Inflammatory macrophage treated with lipopolysaccharide for 4 hours (primary cell): ENCODE measurements at places on chromosomes 4 and X.

- no peak for DNase-seq
Observed at GRCh38 chr4:152310257-152310656, 225.6 kb downstream of the FBXW7 start.

GRCh38 chr4:119046263-119046662, 89.4 kb upstream of the MYOZ2 start:
- DNase-seq: no peak

- no peak for DNase-seq
Observed at GRCh38 chrX:153520287-153520917, 3.0 kb downstream of the ATP2B3 start.

DNA sequence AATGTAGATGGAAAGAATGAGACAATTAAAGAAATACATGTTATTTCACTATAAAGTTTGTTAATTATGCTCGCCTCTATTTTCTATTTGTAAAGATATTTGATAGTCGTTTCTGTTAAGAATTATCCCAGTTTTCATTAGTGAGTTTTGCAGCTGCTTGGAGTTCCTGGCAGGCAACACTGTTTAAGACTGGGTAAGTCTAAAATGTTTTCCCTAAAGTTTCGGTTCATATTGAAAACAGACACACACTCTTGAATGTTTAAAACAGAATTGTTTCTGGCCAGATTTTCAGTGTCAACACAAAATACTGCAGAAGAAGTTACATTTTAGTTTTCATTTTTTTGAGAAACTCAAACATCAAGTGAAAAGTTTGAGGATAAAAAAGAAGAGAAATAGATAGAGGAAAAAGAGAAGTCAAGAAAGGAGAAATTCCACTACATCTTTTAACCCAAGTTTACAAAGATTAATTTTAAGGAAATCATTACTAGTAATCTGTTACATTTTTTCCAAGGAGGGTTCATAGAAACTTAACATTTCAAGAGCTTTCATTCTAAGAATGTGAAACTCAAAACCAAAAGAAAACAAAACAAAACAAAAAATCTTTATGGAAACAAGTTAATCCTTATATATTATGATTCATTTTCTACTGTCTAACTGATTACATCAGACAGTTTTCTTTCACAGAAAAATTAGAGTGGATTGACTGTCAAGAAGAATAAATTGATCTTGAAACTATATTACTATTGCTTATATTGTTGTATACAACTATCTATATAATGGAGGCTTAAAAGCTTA, 305.5 kb downstream of the FAT4 start:
- DNase-seq: no peak

DNA sequence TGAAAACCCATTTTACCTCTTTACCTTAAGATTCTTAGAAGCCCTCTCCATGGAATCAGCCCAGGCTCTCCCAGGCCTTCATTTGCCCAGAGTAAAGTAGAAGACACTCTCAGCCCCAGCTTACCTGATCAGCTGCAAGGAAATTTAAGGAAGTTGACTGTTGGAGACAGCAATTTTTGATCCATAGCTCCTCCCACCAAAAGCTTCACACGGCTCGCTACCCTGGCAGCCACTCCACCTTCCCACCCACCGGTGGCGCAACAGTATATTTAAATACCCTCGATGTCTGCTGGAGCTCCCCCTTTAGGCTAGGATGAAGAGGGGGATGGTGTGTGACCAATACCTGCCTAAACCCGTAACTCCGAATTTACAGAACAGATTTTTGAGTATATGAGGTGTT, 75.4 kb downstream of the MBNL3 start:
- no peak for DNase-seq

GRCh38 chrX:94204524-94204923, 530.5 kb downstream of the FAM133A start:
- DNase-seq: no peak

- no peak for DNase-seq
Observed at GRCh38 chrX:149830192-149830873, 48.6 kb downstream of the MAGEA9 start.

DNA sequence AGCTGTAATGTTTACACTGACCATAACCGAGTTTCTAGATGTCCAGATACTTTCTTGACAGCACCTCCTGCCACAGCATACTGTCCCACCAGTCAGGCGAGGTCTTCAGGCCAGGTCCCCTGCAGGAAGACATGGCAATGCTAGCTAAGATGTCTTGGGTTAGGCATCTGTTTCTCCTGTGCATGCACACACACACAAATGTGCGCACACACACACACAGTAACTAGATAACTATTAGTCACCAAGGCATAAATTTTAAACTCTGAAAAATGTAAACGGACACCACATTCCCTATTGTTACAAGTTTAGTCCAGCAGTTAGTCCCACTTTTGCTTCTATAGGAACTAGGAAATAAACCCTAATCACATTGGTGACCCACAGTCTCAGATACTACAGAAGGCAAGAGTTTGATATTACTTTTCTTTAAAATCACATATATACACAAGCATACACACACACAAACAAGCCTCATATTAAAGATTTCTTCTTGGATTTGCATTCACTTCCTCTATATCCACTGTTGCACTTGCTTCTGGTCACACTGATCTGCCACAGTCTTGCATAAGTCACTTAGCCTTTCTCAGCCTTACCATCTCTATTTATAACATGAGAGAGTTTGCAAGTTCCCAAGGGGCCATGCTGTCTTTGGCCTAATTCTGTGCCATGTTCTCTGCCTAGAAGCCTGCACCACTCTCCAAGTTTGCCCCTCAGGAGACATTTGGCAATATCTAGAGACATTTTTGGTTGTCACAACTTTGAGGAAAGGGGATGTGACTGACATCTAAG, 32.2 kb downstream of the IL21 start:
- peak; percentile 69 for DNase-seq

DNA sequence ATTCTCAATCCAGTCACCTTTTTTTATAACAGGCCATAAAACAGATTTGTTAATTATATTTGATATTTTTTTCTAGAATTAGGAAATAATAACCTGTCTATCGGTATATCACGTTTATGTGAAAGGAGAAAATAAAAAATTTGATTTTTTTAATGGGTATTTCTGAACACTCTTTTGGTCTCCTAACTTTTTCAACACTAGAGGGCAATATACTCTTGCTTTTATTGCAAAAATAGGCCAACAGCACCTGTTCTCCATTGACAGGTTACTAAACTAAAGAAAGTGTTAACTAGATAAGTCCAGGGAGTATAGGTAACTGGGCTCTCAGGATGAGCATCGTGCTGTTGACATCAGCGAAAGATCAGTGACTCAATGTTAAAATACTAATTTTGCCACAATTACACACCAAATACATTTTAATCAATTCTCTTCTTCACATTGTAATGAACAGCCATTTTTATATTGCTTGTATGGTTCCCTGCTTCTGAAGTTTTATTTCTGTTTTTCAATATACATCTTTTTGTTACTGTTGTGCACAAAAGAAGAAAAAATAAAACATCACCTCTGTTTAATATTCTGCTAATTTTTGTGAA, 22.8 kb downstream of the NDST4 start:
- DNase-seq: peak; percentile 30

DNA sequence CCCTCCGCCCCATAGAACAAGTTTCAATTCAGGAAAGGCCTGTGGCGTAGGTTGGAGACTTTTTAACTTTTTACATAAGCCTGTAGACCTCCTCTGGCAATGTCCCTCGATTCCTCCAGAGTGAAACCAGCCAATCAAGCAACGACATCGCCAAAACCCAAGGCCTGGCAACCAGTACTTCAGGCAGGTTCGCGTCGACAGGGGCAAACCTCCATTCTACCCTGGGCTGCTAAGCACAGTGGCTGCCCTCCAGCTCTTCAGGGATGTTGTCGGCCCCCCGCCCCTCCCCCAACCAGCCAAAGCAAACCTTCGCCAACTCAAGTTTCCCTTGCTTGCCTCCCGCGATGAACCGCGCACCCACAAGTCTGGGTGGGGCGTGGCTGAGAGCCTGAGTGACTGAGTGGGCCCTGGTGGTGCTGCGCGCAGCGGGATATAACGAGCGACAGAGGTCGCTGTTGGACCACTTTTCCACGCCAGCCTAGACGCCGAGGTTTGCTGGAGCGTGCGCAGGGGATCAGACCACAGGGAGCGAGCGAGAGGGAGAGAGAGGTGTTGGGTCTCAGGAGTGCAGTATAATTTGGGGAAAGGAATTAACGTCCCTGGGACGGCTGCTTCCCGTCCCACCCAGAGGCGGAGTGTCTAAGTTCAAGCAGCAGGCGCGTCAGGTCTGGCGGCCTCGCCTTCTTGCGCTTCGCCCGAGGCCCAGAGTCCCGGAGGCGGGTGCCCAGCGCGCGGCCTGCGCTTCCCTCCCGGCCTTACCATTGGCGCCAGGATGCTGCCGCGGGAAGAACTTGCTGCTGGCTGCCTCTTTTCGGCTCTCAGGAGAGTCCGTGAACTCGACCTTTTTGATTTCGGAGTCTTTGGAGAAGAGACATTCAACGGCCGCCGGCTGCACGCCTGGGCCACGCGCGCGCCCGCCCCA, 9.0 kb upstream of the PITX2 start:
- DNase-seq: peak; percentile 49

GRCh38 chrX:155819966-155820491, 61.1 kb upstream of the VAMP7 start:
- peak; percentile 52 for DNase-seq

DNA sequence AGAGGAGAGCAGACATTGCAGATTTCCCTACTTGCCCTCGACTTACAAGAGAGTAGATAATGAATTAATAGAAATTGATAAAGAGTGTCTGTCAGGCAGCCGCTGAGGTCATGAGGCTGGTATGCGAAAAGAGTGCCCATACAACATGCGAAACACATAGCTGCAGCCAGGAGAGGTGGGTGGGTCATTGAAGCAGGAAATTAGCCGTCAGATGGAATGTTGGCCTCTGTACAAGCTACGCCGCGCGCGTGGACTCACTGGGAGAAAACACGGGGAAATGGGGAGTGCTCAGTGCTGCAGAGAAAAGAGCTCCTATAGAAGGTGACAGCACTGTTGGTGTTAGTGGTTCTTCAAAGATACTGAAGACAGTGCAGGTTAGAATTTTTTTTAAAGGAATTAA, 125.1 kb downstream of the RAPGEF2 start:
- DNase-seq: no peak

DNA sequence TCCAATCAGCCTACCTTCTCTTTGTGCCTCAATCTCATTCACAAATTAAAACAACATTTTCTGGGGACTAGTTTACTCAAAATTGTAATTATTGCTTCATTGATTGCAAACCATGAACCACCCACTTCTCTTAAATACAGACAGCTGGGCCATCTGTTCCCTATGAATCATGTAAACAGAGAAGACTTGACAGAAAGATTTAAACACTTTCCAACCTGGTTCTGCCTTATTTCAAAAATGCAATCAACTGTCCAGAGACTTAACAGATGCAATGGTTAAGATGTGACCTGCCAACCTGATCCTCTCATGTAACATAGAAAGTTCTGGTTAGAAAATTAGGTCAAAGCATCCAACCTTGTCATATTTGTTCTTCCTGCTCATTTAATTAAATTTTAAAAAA, 20.8 kb upstream of the SERTM2 start:
- DNase-seq: no peak

- peak; percentile 18 for DNase-seq
Observed at GRCh38 chr4:120977435-120977997, 55.0 kb upstream of the PRDM5 start.

DNA sequence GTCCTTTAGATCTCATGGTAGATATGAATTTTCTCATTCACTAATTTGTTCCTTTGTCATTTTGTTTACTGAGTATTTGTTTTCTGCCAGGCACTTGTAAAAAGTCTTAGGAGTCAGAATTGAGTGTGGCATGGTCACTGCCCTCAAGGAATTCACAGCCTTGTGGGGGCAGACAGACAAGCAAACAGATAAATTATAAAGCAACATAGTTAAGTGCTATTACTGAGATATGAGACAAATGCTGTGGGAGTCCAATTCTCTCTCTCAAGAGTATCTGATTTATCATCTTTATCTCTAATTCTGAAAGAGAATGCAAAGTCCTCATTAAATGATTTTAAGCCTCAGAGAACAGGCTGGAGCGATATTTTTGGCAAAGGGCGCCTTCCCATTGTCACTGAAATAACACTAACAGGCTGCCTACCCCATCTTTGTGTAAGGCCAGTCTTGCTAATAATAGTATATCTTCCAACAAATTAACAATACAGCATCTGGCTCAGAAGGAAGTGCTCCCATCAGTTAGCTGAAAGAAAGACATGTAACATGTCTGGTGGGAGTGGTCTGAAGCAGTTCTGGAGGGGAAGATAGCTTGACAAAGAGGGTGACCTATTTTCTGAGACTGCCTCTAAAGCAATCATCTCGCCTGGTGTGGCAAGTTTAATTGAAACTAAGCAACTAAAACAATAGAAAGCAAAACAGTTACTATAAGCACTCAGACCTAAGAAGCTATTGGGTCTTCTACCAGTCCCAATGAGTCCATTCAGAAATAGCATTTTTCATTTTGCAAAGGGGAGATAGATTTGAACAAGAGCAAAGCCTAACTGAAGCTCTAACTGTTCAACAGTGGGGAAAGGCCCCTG, 61.5 kb upstream of the AMOT start:
- no peak for DNase-seq

GRCh38 chrX:42934020-42934726, 156.2 kb upstream of the PPP1R2C start:
- no peak for DNase-seq

- DNase-seq: no peak
Observed at GRCh38 chr4:109065006-109065405, 237.5 kb downstream of the COL25A1 start.

DNA sequence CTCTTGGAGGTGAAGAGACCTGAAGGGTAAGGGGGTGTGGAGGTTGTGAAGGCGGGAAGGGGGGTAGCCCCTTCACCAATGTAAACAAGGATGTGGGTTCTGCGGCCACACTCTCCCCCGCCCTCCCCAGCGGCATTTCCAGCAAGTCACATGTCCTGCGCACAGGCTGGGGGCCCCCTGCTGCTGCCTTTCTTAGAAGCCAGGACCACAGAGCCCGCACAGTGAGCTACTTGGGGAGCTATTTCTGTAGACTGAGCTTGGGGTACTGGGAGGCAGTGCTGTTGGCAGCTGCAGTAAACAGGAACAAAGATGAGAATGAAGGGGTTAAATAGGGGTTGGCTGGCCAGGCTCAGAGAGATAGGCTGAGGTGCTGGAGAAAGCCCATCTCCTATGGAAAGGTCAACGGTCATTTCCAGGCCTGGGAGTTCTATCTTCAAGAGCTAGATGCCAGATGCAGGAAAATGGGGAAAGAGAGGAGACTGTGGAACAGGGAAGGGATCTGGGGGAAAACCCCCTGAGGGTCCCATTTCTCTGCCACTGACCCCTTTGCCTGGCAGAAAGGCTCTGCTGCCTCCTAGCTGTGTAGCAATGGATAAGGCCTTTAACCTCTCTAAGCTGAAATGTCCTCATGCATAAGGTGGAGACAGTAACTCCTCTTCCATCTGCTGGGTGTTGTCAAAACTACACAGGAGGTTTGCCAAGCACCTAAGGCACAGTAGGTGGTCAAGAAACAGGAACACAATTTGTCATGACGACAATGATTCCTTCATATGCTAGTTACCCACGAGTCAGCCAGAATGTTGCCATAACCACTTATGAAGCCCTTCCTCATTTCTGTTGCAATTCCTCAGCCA, 18.5 kb upstream of the PIM2 start:
- DNase-seq: peak; percentile 87

DNA sequence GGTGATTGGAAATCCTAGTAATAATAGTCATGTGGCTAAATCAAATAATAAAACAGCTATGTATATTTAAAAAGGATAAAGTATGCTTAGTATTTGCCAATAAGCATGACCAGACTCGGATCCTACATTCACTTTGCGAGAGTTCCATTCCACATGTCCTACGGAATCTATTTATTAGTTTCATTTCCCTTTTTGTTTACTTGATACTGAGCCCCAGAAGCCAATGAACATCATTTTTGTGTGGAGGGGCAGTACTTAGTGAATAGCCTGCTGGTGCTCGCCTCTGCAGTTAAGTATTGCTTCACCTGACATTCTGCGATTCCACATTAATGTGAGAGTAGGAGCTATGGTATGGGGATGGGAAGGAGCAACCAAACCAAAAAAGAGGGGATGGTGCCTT, 58.5 kb upstream of the NAP1L5 start:
- no peak for DNase-seq
